Fibroblast of skin of right biceps (primary cell): ENCODE measurements at places on chromosomes 2 and 18.

- DNase-seq, result peak; percentile 42
Measured at GRCh38 chr2:165803123-165803760, 9.2 kb upstream of the GALNT3 start.

GRCh38 chr2:189309331-189309730, 129.8 kb upstream of the COL5A2 start:
- DNase-seq, result no peak

- no peak for DNase-seq
Measured at GRCh38 chr2:132392221-132392620, 24.4 kb upstream of the GPR39 start.

- DNase-seq, result peak; percentile 55
Measured at GRCh38 chr2:9983401-9984216, 32.1 kb downstream of the GRHL1 start.

GRCh38 chr2:10837298-10838266, 25.0 kb upstream of the PDIA6 start:
- DNase-seq, result no peak
